ENCODE measurements at places on chromosomes 1 and 21. TPM values are rescaled to one million over a fixed set of nuclear protein-coding genes. Genes with fewer than 3 reads are reported as not detected.

- no peak for DNase-seq
Measured at GRCh38 chr21:43987509-43987908, 24.6 kb upstream of the TRAPPC10 start.

- DNase-seq, result no peak
Measured at GRCh38 chr1:226763905-226764264, 24.8 kb upstream of the ITPKB start.

CAMSAP2 gene
- 2.1 TPM for total RNA-seq

GRCh38 chr1:227424159-227424680 is 105.9 kb upstream of the CDC42BPA start:
- DNase-seq, result no peak

DNA sequence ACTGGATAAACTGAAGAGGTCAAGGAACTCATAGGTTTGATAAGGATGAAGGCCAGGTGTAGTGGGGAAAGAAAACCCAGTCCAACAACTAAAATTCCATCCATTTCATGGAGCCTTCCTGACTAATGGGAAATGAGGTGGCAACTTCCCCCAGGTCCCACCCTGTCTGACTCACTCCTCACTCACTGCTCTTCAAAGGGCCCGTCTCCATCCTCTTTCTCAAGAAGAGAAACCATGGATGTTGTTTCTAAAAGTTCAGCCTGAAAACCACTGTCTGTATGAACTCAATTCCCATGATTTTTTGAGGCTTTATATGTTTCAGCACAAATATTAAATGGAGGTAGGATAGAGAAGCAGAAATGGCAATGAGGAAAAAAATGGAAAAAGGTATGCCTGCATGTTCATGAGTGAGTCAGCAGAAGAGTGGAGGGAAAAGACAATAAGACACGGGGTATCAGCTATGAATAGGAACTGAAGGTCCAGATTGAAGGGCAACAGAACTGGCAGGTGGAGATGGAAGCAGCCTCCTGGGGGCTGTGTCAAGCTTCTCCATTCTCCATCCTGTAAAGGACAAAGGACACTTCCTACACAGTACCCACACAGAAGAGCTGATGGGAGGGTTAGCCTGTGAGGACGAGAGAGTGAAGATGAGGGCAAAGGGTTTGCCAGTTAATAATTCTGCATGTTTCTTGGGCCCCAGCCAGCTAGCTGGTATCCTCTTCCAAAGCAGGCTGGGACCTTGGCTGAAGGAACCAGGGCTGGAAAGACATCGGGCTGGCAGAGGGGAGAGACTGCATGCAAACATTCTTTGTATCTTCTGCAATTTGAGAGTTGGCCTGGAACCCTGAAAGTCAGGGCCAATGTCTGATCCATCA is 5.5 kb upstream of the ELOVL1 start:
- DNase-seq, result no peak
